ENCODE measurements at places on chromosomes 2 and 18.

- DNase-seq = no peak
Measured at GRCh38 chr2:77807531-77808215, 285.5 kb upstream of the LRRTM4 start.

GRCh38 chr2:232838406-232838874 is 31.6 kb upstream of the SNORC start:
- no peak for DNase-seq

- DNase-seq = no peak
Measured at GRCh38 chr18:57698571-57699276, 77.1 kb upstream of the NARS1 start.

DNA sequence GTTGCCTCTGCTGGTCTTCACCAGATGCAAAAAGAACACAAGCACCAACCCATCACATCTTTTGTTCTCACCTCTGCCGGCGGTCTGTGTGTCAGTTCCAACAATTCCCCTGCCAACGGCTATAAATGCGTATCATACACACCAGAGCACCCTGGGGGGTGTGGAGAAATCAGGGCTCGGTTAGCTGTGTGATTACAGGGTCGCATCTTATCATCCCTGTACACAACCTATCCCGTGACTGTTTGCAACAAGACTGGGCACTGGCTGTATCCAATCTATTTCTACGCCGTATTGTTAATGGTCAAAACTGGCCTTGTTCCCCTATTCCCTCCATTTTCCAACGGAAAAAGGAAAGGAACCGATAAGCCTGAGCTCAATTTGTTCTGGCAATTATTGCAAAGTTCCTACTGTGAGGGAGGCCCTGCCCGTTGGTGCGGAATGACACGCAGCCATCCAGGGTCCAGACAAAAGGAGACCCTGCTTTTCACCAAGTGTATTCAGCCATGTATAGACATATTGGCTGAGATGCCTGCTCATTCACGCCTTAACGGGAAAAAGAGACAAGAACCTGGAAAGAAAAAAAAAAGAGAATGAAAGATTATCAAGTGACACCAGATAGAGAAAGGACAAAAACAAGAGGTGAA is 136.9 kb downstream of the CDH20 start:
- DNase-seq = no peak

- no peak for DNase-seq
Measured at GRCh38 chr2:121171625-121172119, 113.3 kb downstream of the TFCP2L1 start.

DNA sequence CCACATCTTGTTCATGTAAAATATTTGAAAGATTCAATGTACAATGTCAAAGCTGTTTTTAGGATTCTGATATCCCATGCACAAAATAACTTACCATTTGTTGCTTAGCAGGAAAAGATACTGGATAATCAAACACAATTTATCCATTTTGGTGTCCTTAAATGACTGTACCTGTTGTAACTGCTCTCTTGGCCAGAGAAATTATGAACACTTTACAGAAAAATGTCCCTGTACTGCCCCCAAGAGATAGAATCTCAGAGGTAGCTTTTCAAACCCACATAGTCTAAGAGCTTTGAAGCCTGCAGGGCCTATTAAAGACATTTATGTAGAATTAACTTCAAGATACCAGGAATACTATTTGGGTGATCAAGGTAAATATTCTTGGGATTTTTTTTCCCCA is 12.2 kb upstream of the ME2 start:
- DNase-seq = no peak
